NCI-H774 (cell line): ENCODE measurements at places on chromosomes 5 and 9.
A peak's percentile ranks its signal among the peaks of the same experiment; 100 is the strongest.

- DNase-seq: no peak
Measured at GRCh38 chr9:133341369-133342068, 5.5 kb upstream of the SURF6 start.

GRCh38 chr5:157248821-157249470 lies 17.0 kb upstream of the CYFIP2 start:
- no peak for DNase-seq

GRCh38 chr9:78150312-78150982 lies 85.4 kb upstream of the CEP78 start:
- DNase-seq: no peak

- DNase-seq: peak; percentile 31
Measured at GRCh38 chr5:21236971-21237427, 1249.0 kb upstream of the CDH18 start.

- no peak for DNase-seq
Measured at GRCh38 chr9:93452710-93453046, 703 bp downstream of the FAM120AOS start.

DNA sequence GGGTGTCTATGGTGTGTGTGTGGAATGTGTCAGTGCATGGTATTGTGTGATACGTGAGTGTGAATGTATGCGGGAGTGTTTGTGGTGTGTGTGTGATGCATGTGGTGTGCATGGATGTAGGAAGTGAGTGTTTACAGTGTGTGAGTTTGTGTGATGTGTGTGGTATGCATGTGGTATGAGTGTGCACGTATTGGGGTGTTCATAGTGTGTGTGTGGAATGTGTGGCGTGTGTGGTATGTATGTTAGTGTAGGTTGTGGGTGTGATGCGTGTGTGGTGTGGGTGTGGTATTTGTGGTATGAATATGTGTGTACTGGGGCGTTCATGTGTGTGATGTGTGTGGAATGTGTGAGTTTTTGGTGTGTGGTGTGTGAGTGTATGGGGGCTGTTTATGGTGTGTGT lies 40.1 kb upstream of the BICD2 start:
- no peak for DNase-seq

DNA sequence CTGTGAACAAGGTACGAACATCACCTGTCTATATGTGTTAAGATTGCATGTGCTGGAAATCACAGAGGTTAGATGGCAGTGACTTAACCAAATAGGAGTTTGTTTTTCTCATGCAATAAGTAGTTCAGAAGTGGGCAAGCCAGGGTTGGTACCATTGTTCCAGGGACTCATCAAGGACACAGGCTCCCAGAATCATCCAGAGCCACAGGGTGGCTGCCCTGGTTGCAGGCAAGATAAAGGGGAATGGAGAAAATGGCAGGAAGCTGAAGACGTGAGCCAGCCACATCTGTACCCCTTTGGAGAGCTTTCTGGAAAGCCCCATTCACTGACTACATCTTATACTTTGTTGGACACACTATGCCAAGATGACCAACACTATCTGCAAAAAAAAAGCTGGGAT lies 126.0 kb upstream of the IL12B start:
- DNase-seq: no peak

DNA sequence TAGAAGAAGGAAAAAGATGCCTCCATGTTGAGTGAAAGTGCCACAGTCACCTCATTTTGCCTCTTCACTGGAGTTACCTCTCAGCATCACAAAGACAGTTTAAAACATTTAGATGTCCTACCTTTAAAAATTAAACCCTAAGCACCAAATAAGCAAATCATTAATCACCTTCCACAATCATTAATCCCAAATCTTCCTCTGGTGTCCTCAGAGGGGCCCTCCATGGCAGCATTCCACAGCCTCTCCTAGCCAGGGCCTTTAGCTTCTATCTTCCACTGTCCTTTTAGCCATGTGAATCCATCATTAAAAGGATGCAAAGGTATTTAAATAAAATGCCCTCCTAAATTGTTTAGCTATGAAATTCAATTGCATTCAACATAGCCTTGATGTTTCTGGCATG lies 310.8 kb downstream of the PDE4D start:
- no peak for DNase-seq

DNA sequence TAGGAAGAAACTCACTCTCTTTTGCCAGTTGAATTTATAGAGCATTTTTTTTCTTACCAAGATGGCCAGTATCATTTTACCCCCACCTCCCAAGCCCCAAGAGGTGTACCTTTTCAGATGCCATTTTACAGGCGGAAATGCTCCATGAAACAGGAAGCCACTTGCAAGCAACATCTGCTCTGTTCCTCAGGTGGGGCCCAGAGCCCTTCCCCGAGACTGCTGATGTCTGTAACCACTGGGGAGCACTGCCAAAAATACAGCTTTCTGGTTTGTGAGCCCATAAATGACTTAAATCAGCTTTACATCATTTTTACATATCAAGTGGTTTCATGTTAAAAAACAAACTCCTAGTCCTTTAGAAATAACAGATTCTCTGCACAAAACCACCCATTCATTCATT lies 42.9 kb upstream of the GARNL3 start:
- DNase-seq: no peak

- no peak for DNase-seq
Measured at GRCh38 chr9:27715651-27716050, 142.4 kb upstream of the C9orf72 start.

DNA sequence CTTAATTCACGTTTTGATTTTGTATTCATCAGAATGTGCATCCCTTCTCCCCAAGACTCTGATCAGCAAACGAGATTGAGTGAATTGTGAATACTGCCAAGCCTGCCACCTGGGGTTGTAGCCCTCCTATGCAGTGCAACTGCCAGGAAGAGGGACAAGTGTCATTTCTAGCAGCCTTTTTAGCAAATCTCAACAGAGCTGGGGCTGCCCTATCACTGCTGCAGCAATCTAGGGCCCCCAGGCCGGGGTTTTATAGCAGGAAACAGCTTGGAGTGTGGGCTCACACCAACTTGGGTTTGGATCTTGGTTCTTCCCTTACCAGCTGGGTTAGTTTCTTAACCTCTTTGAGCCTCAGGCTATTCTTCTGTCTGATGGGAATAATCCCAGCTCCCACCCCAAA lies 4.0 kb downstream of the CSF1R start:
- no peak for DNase-seq

DNA sequence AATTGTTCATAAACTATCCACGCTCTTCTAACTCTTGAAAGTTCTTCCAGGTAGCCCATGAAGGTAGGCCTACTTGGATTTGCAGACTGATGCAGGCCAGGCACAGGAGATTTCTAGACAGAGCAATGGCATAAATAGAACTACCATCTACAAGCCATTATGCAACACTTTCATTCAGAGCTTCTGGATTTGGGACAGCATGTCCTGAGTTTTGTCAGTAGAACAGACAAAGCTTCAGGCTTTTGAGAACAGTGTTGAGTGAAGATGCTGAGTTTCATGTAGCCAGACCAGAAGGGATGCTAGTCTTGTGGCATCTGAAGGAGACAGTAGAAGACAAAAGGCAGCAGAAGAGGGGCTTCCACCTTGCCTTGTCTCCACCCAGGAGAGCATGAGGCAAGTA lies 196.6 kb downstream of the TRIM32 start:
- no peak for DNase-seq

GRCh38 chr5:149358294-149358651 lies 427 bp downstream of the PCYOX1L start:
- peak; percentile 26 for DNase-seq

GRCh38 chr5:126066836-126067235 lies 356.4 kb upstream of the GRAMD2B start:
- no peak for DNase-seq

GRCh38 chr9:91847581-91848091 lies 102.4 kb downstream of the ROR2 start:
- no peak for DNase-seq

GRCh38 chr5:161167016-161167767 lies 315.2 kb upstream of the ATP10B start:
- no peak for DNase-seq

DNA sequence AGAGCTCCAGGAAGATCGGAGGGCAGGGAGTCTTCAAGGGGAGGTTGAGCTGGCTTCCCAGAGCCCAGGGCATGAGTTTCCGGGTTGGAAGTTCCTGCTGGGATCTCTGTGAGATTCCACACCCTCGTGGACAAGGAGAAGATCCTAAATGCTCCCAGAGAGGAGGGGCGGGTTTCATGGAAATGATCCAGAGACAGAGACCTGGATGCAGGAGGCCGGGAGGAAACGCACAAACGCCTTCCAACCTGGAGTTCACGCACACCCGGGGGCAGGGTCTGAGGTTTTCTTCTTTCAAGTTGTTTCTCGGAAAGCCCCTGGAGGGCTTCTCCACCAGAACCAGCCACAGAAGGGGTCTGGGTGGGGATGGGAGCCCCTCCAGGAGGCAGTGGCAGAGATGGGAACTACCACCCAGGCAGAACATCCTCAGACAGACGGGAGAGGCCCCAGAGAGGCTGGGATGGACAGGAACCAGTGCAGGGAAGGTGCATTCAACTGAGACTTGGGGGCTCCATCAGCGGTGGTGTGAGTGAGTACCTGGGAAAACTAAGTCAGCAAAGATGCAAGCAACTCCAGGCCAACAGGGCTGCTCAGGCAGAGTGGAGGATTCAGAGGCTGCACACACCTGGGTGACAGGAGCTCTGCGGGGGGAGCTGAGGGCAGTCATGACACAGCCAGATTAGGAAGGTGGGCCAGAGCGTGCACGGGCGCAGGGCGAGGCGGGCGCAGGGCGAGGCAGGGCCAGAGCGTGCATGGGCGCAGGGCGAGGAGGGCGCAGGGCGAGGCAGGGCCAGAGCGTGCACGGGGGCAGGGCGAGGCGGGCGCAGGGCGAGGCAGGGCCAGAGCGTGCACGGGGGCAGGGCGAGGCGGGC lies 52.1 kb upstream of the EXOC3 start:
- DNase-seq: no peak

- no peak for DNase-seq
Measured at GRCh38 chr5:90386099-90386710, 23.4 kb downstream of the CETN3 start.

DNA sequence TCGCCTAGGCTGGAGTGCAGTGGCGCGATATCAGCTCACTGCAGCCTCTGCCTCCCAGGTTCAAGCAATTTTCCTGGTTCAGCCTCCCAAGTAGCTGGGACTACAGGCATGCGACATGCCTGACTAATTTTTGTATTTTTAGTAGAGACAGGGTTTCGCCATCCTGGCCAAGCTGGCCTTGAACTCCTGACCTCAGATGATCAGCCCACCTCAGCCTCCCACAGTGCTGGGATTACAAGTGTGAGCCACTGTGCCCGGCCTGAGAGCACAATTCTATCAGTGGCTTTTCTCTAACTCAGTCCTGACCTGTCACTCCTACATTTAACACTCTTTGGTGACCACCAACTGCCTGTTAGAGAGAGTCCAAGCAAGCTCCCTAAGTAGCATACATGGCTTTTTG lies 82.7 kb upstream of the SPOCK1 start:
- no peak for DNase-seq

DNA sequence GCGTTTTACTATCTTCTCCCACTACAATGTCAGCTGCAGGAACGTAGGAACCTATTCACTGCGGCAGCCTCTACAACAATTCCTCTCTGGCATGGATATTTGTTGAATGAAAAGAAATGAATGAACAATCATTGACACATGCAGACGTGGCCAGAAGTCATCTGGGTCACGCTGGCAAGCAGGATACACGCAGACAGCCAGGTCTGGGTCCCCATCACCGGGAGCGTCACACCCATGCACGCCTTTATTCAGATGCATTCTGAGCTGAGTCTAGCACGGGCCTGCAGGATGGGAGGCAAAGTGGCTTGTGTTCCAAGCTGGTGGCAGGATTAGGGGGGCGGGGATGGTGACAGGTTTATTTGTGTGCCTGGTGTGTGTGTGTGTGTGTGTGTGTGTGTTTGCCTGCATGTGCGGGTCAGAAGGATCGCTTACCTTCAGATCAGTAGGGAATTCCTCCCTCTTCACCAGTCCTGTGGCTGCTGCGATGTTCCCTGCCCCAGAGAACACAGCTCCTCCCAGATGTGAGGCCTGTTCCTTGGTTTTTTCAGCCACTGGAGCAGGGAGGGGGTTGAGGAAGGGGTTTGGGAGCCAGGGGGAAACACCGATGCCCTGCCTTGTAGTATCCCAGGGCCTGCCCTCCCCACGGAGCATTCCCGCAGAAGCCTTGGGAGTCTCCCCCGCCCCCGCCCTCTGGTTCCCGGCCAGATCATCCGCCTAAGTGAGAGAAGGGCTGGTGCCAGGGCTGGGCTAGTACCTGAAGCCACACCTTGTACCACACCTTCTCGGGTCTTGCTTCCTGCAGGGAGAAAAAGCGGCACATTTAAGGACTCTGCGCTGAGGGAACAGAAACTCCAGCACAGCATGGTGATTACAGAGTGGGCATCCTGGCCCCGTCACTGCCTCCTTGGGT lies 4.1 kb downstream of the SNCB start:
- DNase-seq: no peak

GRCh38 chr5:34608859-34609648 lies 47.1 kb upstream of the RAI14 start:
- DNase-seq: peak; percentile 10

- no peak for DNase-seq
Measured at GRCh38 chr5:148311484-148311883, 739 bp upstream of the SPINK7 start.

- no peak for DNase-seq
Measured at GRCh38 chr5:19322716-19323485, 665.1 kb downstream of the CDH18 start.

DNA sequence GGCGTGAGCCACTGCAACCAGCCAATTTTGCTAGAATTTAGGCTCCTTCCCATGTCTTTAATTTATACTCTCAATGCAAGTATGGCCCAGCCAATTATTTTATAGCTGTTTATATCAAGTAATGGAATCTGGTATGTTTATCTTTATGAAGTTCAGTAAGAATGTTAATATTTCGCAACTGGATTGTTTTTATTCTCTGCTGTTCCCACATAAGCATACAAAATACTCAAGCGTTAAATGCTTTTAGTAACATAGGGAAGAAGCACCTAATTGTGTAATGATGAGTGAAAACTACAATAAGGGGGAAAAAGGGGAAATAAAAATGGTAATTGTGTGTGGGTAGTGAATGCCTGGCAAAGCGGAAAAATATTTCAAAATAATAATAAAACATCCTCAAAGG lies 21.3 kb downstream of the PWWP2A start:
- no peak for DNase-seq

DNA sequence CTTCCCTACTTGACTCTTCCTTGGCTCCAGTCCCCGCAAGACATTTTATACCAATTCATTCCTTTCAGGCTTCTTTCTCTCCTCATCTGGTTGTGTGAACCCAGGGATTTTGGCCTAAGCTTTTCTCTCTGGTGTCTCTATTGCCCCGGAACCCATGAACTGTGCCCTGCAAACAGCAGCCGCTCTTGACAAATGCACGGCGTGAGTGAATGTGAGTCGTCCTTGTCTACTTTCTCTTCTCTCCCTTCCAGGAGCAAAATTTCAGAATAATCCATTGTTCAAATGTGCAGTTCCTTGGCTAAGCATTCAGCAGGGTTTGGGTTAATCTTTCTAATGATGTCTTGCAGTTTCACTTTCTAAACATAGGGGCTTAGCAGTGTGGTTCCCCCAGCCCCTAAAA lies 250.4 kb upstream of the IRX4 start:
- DNase-seq: no peak

DNA sequence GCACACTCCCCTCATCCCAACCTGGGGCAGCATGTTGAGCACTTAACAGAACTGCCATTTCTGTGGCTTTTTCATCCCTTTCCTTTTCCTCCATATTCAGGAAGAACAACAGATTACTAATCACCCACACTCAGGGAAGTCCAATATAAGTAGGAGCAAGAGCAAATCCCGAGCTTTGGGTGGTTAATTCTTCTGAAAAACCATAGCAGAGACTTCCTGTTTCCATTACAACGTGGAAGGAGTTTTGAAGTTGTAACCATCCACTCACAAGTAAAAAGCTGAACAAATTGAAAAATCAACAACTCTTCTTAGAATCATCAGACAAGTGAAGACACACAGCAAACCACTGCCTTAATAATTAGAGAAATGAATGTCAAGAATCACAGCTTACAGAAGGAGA lies 8.2 kb downstream of the CTSL start:
- no peak for DNase-seq
